Stimulated activated CD8-positive, alpha-beta memory T cell treated with anti-CD3 and anti-CD28 coated beads, Interleukin-4, amount 100 ng/mL, for 24 hours (primary cell): ENCODE measurements at places on chromosomes 13 and 19.
A peak's percentile ranks its signal among the peaks of the same experiment; 100 is the strongest.

DNA sequence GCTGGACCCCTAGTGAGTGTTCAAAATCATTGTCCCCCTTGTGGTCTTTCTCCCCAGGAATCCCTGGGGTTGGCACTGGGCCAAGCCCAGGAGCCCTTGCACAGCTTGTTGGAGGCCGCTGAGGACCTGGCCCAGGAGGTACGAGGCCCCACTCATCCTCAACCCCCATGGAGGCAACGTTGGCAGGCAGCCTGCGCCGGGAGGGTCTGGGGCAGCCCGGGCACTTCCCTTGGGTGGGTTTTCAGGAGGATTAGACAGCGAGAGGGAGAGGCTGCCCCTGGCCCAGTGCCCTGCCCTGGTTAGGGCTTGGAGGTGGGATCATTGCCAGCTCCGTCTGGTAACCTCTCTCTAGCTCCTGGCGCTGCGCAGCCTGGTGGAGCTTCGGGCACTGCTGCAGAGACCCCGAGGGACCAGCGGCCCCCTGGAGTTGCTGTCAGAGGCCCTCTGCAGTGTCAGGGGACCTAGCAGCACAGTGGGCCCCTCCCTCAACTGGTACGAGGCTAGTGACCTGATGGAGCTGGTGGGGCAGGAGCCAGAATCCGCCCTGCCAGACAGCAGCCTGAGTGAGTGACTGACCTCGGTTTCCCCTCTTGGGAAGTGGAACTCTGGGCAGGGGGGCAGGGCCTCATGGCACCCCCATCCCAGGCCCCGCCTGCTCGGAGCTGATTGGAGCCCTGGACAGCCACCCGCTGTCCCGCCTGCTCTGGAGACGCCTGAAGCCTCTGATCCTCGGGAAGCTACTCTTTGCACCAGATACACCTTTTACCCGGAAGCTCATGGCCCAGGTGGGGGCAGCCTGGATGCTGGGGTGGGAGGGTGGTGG lies 3.0 kb downstream of the ABCA7 start:
- DNase-seq = no peak

DNA sequence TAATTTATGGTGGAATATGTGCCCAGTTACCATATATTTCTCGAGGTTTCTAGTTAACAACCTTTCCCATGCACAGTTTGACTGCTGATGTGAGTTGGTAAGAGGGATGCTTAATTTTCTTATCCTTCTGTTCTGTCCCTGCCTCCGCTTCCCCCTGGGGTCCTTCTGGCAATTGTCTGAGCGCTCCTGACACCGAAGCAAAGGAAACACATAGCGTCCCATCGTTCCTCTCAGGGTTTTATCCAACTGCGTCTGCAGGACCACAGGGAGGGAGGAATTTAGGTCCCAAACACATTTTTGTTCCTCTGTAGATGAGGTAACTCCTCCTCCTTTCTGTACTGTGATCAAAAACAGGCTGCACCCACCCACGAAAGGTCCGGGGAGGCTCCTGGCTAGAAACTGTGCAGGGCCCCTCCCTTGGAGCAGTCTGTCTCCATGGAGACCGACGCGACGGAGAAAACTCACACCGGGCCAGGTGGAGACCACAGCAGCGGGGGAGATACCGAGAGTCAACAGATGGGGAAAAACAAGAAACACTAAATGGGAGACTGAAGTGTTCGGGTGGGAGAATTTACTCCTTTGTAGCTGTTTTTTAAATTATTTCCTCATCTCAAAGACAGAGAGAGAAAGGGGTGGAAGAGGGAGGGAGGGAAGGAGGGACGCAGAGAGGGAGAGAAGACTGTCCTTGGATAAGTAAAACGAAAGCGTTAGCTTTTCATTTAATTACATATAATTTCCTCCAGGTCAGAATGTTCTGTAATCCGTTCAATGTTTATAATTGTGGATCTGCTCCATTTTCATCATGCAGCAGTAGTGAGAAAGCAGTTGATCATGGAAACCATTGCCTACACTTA lies 191.8 kb upstream of the NBEA start:
- DNase-seq = no peak

- no peak for DNase-seq
Observed at GRCh38 chr13:110062777-110063442, 244.0 kb downstream of the COL4A1 start.

DNA sequence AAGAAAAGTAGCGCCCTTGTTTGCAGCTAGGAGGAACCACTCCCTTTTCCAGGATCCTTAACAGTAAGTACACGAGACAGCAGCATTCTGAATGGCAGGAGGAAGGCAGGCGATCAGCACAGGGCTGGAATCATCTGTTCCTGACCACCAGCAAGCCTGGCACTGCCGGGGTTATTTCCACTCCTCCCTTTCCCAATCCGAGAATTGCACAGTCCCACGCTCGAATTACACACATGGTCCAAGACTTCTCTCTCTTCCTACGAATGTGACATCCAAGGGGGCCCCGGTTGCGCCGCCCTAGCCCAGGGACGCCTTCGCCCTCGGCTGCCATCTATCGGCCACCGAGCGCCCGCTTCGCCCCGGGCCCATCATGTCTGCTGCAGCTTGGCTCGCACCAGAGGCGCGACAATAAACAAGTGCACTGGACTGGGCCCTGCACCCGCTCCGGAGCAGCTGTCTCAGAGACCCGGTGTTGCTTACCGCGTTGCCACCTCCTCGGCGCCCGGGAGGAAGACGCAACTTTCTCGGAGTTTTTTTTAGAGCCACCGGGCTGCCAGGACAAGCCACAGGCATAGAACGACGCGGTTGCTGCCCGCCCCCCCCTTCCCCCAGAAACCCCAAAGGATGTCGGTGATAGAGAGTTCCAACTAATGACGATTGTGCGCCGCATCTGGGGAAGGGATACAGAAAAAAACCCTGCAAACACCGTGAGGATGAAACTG lies at the start of gene SLITRK5:
Gene SLITRK5, plus strand, starts transcription at position 341 of the 722 bp plus-strand sequence. CDS start 4,018 bp downstream, outside the sequence.
- DNase-seq = peak; percentile 61

DNA sequence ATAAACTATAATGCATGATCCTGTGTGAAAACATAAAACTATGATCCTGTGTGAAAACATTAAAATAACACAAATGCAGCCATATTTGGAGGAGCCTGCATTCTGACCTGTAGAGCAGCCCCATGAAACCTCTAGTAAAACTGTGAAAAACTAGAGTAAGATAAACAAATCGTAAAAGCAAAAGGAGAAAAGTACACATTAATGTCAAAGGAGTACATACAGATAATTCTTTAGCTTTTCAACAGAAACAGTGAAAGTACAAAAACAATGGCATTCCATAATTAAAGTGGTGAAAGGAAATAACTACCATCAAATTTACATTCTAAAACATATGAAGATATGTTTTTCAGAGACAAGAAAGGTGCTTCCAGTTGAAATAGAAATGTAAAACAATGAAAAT lies 1267.2 kb downstream of the SLITRK1 start:
- no peak for DNase-seq

DNA sequence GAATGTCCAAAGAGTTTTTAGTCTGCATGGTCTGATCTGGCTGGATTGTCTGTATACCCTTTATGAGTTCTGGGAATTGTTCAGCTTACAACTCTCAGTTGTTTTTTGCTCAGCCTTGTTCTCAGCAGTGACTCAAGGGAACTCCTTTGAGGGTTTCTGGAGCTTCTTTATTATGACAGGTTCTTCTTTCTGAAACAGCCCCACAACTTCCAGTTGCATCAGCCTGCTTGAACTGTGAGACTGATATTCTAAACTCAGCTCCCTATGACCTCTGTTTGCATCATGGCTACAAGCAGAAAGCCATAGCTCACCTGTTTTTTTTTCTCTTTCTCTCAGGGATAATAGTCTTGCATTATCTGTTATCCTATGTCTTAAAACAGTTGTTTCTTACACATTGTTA lies 85.0 kb downstream of the TDRD3 start:
- no peak for DNase-seq

- no peak for DNase-seq
Observed at GRCh38 chr13:113591750-113592149, 7.2 kb downstream of the TFDP1 start.

DNA sequence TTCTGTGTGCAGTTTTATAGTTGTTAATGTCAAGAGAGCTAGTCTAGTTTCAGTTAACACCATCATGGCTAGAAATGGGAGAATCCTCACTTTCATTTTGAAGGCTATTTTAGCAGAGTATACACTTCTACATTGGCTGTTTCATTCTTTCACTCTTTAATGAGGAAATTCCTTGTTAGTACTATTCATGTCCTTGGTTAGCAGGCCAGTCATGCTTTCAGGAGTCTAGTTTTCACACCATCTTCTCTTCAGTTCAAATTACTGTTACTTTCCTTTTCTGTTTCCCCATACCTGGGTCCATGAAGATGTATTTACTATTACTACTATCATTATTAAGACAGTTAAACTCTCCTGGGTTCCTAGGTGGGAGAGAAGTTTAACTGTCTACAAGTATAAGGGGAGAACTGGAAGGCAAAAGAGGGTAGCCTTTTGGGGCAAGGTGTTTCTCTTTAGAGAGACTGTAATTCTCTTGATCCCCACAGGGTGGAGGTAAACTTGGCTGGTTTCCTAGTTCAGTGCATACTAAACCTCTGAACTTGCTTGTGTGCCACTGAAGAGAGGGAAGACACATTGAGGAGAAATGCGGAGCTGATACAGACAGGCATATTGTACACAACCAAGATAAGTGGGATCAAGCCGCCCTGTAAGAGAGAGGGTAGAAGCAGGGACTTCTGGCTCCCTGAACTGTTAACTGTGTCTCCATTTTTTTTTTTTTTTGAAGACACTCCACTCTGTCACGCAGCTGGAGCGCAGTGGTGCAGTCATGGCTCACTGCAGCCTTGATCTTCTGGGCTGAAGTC lies 41.3 kb upstream of the IGFL4 start:
- DNase-seq = no peak

DNA sequence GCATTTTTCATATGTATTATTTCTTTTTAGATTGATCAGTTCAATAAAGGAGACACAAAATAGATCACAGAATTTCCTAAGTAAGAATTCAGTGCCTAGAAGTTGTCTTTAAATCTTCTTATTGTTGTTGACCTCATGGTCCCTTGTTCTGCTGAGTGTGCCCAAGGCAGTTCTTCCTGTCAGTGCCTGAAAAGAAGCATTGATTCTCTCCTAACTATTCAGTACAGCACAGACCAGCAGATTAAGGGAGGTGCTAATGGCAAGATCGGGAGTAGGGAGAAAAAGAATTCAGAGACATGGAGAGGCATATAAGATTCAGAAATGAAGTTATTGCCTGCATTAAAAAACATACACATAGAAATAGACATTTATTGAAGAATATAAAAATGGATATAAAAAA lies 180.5 kb upstream of the PCDH9 start:
- DNase-seq = no peak

GRCh38 chr13:24252136-24252535 lies 57.2 kb upstream of the C1QTNF9 start:
- no peak for DNase-seq

- DNase-seq = no peak
Observed at GRCh38 chr13:28349371-28349770, 145.6 kb downstream of the FLT1 start.

DNA sequence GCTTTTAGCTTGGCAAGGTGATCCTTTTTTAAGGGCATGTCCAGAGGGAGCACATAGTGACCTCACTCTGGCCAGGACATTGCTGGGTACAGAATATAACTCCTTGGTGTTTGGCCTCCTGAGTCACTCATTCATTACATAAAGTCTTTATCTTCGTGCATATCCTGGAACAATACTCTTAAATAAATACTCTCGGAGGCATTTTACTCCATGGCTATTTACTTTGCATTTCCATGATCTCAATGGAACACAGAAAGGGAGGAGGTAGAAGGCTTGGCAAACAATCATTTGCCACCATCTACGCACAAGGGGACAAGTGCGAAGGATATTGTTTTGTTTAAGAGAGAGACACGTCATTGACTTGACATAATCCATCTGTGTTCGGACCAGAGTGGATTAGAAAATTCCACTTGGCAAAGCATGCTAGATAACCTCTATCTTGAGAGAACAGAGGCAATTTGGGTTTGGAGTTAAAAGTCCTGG lies 210.0 kb downstream of the IRS2 start:
- DNase-seq = no peak

- no peak for DNase-seq
Observed at GRCh38 chr19:41821003-41821735, 23.3 kb downstream of the LYPD4 start.

- DNase-seq = no peak
Observed at GRCh38 chr19:54795758-54796157, 7.7 kb upstream of the KIR2DL4 start.

DNA sequence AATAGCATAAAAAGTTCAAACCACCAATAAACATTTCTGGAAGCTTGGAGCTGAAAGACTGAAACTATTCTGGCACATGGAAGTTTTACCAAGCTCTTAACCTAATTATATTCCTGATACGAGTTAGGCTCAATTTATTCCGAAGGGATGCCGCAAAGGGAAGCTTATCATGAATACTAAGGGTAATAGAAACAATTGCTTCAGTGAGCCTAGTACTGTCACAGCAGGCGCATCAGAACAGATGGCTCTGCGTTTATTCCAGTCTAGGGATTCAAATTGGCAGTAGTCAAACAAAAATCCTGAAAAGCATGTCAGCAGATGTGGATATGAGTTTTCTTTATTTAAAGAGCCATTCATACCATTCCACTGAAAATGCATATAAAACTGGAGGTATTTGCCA lies 779.5 kb downstream of the GPC5 start:
- no peak for DNase-seq

DNA sequence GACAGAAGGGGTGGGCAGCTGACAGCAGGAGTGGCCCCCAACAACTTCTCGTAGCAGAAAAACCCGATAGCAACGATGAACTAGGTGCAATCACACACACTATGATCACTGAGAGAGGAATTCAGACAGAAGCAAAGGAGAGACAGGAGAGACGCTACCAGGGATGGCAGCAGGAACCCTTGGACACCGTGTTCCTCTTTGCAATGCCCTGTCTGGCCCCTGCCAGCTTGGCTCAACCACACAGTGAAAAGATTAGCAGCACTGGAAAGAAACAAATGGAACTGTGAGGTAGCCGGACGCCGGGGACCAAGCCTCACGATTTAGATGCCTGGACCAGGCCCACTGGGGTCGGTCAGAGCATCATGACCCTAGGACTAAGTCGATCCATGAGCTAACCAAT lies 23.6 kb downstream of the DCAF15 start:
- no peak for DNase-seq

DNA sequence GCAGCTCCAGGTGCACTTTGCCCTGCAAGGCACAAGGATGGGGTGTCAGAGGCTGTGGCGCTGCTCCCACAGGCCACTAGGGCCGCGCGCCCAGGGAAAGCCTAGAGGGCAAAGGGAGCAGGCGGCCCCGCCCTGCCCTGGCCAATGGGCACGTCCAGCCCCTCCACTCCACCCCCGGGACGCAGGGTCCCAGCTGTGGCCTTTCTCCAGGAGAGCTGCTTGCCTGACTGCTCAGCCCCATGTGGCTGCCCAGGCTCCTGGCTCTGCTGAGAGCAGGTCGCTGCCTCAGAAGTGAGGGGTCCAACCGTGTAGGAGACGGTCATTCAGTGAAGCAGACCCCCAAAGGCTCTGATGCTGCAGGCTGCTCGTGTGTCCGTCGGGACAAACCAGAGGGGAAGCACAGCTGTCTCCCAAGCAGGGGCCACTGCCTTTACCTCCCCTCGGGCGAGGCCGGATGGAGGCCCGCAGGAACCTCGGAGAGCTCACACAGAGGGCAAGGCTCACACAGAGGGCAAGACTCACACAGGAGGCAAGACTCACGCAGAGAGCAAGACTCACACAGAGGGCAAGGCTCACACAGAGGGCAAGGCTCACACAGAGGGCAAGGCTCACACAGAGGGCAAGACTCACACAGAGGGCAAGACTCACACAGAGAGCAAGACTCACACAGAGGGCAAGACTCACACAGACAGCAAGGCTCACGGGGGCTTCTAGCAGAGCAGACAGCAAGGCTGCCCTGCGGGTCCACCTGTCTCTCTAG lies 56.2 kb upstream of the C13orf46 start:
- no peak for DNase-seq

- DNase-seq = no peak
Observed at GRCh38 chr13:31204592-31204991, 4.8 kb downstream of the B3GLCT start.
